ENCODE measurements at places on chromosomes 2 and 18.

DNA sequence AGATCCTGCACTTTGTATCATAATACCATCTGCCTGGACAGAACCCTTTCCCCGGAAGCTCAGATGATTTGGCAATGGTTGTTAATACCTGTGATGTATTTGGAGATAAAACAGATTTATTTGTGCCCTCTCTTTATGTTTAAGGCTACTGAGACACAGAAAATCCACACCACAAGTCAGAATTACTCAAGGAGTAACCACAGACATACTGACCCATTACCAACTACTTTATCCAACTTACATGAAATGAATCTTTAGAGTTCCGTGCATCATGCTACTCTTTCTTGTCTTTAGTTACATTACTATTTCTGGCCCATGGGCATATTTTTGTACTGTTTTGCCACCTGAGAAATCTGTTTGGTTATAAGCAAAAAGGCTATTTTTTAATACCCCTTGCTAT is 384.0 kb downstream of the STK39 start:
- no peak for DNase-seq

- DNase-seq = no peak
Observed at GRCh38 chr2:164745012-164745797, 96.4 kb downstream of the COBLL1 start.

DNA sequence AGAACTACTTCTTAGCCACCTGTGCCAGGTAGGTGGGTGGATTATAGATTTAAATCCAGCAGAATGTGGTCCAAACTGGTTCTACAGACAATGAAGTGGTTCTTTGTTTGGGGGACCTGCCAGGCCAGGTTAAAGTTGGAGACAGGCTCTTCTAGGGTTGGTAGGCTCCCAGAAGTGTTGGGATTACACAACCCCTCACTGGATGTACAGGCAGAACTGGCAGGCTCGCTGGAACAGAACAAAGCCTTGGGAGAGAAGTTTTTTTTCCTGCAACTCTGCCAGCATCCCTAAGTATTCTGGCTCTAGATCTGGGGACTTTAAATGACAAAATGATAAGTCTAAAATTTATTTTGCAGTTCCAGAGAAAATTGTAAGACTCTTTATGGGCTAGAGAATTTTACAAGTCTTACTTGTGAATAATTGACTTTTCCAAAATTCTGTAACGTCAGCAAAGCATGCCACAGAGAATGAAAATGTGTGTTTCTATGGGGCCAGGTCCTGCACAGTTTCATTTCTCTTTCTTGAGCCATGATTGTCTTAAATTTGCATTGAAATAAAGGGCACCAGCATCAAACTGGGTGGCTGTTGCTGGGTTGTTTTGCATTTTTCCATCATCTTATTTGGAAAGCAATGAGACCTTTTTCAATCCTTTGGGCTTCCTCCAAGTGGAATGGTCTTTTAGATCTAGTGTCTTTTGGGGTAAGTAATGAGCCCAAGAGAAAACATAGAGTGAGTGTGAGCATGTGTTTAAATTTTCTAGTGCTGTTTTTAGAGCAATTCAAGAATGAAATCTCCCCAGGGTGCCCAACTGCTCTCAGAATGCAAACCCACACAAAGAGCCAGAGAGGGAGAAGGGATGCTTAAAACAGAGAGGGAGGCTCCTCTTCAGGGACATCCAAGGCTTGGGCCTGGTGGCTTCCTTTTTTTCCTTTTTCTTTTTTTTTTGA is 32.4 kb upstream of the ATL2 start:
- DNase-seq = no peak

GRCh38 chr2:68714866-68715265 is 19.7 kb upstream of the ARHGAP25 start:
- DNase-seq = peak; percentile 97

DNA sequence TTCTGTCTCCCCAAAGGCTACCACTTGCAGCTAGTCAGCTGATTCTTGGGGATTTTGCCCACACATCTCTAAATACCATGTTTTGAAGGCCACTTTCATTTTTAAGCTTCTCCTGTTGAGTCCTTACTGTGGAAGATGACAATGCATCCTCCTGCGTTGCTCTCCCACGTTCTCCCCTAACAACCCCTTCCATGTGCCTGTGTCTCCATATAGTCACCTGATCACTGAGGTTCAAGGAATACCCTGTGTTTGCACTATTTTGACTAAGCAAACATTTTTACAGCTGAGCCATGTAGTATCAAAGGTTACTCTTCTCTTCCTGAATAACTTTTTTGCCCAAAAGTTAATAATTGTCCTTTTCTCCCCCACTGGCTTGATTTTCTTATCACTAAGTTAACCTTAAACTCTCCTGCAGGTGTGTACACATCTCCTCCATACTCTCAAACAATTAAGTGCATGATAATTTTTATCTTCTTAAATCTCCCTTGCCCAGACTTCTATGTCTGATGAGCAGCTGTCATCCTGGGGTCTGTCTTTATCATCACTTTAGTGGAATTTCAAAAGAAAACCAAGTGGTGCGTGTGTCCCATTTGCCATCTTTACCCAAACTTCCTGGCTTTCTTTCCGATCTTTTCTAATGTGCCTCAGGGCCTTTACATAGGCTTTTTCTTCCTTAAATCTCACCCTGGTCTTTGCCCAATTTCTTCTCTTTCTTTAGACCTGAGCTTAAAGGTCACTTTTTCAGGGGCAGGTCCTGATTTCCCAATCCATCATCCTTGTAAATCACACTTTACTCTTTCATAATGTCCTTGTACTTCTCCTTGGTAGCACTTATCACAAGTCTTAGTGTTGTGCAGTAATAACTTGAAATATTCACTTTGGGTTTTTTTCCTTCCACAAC is 85.2 kb upstream of the SPATS2L start:
- no peak for DNase-seq

GRCh38 chr2:69811591-69811990 is 17.9 kb upstream of the GMCL1 start:
- DNase-seq = no peak

GRCh38 chr2:64716569-64716968 is 62.9 kb upstream of the SERTAD2 start:
- no peak for DNase-seq

DNA sequence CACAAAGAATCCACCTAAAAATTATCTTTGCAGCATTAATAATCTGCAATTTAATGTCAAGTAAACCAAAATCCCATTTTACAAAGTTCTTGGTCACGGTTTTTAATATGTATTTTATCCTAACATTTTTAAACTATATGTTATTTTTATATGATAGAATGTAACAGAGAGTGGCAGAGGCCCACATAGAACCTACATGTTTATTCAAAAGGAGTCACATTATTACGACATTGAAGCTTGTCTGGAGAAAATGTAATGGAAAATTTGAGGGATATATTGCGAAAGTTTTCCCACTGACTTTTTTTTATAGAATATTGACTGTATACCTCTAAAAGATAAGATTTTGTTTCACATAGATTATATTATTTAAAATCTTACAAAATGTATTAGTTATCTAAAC is 89.7 kb upstream of the COL3A1 start:
- DNase-seq = no peak

- DNase-seq = no peak
Observed at GRCh38 chr18:38606841-38607240, 1041.2 kb upstream of the CELF4 start.

DNA sequence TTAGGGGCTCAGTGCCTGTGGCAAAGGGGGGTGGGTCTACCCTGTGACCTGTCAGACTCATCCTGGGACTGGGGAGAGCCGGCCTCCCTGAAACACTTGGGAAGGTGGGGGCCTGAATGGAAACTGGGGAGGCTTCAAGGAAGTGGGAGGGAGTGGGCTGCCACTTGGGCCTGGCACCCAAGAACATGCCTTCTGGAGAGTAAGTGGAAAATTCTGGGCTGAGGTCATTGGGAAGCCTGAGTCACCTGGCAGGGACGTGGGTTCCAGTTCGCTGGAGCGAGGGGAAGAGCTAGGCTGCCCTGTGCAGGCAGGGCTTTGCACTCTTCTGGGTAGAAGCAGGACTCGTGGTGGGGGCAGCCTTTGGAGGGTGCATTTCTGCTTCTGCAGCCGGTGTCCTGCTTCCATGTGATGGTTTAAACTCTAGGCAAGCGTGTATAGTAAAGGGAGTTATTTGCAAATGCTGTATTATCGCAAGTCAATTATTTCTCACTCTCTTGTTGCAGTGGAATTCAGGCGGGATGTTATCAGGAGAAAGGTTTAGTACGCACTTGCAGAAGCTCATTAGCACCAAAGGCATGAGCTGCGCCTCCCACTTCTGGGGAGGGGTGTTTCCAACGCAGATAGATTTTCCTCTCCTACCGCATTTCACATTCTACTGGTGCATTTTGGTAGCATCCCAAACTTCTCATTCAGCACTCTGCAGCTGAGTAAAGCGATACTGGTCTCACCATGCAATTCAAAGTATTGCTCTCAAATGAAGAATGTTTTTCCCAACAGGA is 3.8 kb downstream of the LRRFIP1 start:
- DNase-seq = no peak

DNA sequence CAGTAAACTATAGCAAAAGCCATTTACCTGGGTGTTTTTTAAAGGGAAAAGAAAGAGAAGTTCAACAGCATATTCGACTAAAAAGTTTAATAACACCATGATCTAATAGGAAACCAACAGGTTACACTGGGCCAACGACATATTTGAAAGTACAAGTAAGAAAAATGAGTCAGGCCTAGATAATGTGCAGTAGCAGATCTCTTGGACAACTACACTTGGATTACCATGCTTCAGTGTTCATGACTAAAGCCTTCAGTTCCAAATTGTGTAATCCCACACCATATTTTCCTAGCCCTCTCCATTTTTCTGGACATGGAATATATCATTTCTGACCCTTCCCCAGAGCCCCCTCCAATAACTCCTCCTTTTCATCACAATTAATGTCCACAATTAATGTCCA is 39.1 kb upstream of the FIGN start:
- DNase-seq = no peak

GRCh38 chr18:29871246-29871645 is 1171.3 kb downstream of the DSC3 start:
- no peak for DNase-seq

DNA sequence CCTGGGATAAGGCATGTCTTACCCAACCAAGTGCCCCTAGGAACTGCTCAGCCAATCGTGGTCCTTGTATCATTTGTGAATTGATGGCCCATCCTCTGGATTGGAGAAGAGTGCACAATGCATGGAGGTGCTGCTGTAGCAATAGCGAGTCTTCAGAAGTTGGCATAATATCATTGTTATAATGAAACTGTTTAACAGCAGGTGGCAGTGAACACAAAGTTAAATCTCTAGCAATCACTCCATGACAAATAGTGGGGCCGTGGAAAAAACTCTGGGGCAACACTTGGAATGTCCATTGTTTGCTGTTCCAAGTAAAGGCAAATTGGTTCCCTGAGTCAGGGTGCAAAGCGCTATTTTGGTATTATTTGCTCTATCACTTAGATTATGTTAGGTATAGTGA is 11.4 kb downstream of the REG1A start:
- no peak for DNase-seq

DNA sequence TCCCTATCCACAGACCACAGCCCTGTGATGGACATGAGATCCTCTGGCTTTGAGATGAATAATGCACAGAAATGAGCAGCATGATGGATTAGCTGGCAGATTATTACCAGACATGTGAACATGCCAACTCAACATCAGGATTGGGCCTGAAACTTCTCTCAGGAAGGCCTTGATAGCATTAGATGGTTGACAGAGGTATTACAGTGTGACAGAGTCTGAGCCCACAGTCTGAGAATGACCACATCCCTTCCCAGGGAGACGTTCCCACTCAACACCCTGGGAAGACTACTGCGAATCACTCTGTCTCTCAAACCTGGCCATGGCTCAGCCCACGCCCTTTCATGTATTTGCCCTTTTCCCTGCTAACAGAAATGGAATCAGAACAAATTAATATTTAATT is 66.9 kb downstream of the BCL11A start:
- no peak for DNase-seq

DNA sequence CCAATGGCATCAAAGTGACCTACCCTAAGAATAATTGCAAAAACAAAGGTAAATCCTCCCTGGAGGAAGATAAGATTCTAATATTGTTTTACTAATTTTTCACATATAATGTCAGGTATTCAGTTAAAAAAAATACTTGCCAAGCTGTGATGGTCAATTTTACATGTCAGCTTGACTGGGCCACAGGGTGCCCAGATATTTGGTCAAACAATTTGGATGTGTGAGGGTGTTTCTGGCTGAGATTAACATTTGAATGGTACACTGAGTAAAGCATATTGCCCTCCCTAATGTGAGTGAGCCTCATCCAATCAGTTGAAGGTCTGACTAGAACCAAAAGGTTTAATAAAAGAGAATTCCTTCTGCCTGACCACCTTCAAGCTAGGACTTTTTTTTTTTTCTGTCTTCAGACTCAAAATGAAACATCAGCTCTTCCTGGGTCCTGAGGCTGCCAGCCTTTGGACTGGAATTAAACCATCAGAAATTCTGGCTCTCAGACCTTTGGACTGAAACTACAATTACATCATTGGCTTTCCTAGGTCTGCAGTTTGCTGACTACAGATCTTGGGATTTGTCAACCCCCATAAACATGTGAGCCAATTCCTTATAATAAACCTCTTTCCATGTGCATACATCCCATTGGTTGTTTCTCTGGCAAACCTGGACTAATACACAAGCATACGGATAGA is 65.4 kb downstream of the LDAH start:
- DNase-seq = no peak

- no peak for DNase-seq
Observed at GRCh38 chr2:112143150-112143549, 5.0 kb downstream of the FBLN7 start.

- no peak for DNase-seq
Observed at GRCh38 chr2:67838205-67838604, 224.6 kb downstream of the C1D start.

GRCh38 chr2:135256531-135257260 is 204.6 kb downstream of the RAB3GAP1 start:
- no peak for DNase-seq

GRCh38 chr18:59604877-59605276 is 92.3 kb downstream of the CCBE1 start:
- no peak for DNase-seq

- DNase-seq = no peak
Observed at GRCh38 chr2:20381457-20381856, 30.8 kb upstream of the PUM2 start.

DNA sequence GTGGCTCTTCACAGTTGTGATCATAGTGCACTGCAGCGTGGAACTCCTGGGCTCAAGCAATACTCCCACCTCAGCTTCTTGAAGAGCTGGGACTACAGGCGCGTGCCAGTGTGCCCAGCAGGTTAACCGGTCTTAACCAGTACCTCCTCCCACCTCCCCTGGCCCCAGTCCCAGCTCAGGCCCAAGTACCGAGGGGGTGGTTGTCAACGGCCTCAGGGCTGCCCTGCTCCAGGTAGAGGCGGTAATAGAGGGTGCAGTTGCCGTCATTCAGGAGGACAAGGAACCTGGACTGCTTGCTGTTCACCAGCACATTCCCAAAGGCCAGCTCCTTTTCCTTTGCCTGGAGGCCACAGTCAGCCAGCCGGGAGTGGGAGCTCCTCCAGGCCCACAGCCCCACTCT is 19.7 kb downstream of the CFAP65 start:
- DNase-seq = no peak

All from GDM1 (cell line).